NCI-H1092 (cell line): ENCODE measurements at places on chromosomes 6 and 20.

GRCh38 chr20:50980071-50980681 lies 21.6 kb downstream of the MOCS3 start:
- no peak for DNase-seq

- no peak for DNase-seq
Observed at GRCh38 chr20:25057234-25058050, 497 bp downstream of the ACSS1 start.

GRCh38 chr6:152150196-152150595 lies 342.7 kb downstream of the ESR1 start:
- DNase-seq, result no peak

GRCh38 chr6:131225127-131225526 lies 89.9 kb downstream of the AKAP7 start:
- DNase-seq, result no peak

DNA sequence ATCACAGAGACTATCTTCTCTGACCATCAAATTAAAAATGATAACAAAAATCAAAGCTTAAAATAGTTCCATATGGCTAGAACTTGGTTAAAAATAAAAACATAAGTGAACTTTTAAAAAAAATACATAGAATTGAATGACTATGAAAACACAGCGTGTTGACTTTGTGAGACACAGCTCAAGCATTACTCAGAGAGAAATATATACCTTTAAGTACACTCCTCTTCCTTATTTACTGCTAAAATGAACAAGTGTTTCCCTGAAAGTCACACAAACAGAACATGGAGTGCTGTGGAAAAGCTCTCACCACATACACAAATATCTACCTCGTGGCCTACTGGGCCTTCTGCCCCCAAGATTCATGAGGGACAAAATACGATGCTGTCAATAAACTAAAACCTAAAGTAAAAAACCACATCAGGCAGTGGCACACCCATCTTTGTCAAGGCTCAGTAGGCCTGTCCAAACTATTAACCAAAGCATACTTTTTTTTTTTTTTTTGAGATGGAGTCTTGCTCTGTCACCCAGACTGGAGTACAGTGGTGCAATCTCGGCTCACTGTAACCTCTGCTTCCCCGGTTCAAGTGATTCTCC lies 7.5 kb downstream of the FAXC start:
- no peak for DNase-seq

DNA sequence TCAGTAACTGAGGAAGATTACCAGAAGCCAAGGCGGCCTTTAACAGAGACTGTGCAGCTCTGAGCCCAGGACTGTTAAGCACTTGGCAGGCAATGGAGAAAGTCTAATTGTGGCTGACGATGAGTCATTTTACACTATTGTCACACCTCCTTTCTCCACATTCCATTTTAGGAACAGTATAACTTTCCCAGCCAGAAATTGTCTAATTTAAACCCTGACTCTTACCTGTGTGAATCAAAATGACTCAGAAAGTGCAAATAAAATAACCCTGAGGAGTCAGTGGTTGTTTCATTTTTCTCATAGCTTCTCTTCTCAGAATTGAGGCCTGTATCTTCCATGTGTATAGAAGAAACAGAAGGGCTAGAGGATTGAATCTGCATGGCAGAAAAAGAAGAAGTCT lies 40.0 kb upstream of the OPN5 start:
- no peak for DNase-seq

- no peak for DNase-seq
Observed at GRCh38 chr20:10306440-10307358, 88.1 kb downstream of the SNAP25 start.

DNA sequence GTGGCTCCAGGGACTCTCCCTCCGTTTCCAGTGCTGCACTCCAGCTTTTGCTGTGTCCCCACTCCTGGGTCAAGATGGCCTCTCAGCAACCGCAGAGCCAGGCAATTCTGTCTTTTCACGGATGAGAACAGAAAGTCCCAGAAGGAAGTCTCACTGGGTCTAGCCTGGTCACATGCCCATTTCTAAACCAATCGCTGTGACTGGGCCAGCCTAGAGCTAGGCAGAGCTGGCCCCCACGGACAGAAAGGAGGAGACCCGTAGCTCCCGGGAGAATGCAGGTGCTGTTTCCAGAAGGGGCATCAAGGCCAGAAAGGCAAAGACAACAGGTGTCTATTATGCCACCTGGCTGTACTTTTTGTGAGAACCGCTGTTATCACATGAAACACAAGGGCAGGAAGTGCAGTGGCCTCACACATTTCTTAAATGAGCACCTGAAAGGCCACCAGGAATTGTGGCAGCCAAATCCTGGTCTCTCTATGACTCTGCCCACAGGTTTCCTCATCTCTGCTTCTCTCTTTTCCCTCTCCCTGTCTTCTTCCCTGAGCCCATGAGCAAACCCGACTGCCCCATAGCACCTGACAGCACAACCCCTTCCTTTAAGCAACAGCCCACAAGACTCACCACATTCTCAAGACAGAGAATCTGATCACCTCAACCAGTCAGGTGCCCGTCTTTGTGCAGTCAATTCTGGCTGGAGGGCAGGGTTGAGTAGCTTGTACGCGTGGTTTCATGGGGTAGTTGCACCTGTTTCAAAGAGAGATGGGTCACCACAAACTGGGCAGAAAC lies 37.1 kb upstream of the B4GALT5 start:
- DNase-seq, result no peak

DNA sequence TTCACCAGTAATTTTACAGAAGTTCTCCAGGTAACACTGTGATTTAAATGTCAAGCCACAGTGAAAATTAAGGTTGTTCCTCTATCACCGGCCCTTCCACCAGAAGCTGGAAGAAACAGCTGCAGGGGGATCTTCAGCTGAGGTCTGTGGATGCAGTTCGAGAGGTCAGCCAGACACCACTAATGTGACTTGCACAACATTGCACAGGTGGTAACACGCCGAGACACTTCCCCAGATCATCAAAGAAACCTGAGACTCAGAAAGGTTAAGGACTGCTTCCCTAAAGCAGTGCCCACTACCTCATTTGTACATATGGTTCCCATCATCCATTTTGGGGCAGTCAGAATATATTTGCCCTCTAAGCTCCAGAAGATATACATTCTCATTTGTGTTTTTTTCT lies 8.1 kb upstream of the SERPINB9 start:
- no peak for DNase-seq

DNA sequence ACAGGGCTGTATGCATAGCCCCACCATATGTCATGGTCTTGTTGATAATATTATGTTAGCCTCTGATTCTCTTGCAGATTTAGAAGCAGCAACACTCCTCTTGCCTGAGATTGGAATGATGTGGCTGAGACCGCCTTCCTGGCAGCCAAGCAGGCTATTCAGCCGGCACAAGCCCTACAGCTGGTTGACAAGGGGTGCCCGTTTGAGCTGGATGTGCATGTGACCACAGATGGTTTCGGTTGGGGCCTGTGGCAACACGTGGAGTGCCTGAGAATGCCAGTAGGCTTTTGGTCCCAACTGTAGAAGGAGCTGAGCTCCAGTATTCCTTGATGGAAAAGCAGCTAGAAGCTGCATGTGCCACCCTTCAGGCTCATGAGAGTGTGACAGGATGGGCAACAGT lies 303.6 kb upstream of the POU3F2 start:
- no peak for DNase-seq
